ENCODE measurements at places on chromosomes 13 and 19.

DNA sequence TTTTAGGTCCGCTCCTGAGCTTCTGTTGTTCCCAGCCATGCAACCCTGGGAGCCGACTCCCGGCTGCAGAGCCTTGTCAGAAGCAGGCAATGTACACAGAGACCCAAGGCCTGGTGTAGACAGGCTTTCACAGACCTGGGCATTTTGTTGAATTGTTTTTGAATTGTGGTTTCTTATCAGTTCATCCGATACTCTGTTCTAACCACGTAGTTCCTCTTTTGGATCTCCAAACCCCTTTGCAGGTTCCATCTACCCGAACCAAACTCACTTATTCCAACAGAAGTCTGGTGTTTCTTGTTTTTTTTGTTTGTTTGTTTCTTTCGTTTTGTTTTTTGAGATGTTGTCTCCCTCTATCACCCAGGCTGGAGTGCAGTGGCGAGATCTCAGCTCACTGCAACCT, 6.3 kb upstream of the NLRP2 start:
- DNase-seq, result no peak
- no peaks in the 10 kb centered on the region for H3K27me3 ChIP-seq
- H3K4me1 ChIP-seq, result peaks cover 5% of the 10 kb centered on the region
- no peak overlapping the region for H3K4me3 ChIP-seq
- H3K27ac ChIP-seq, result no peak overlapping the region
- no peaks in the 10 kb centered on the region for H3K36me3 ChIP-seq

GRCh38 chr13:91648012-91648411, 249.6 kb downstream of the GPC5 start:
- no peaks in the 10 kb centered on the region for H3K27me3 ChIP-seq
- no peak for DNase-seq
- no peak overlapping the region for H3K4me3 ChIP-seq
- no peaks in the 10 kb centered on the region for H3K4me1 ChIP-seq

DNA sequence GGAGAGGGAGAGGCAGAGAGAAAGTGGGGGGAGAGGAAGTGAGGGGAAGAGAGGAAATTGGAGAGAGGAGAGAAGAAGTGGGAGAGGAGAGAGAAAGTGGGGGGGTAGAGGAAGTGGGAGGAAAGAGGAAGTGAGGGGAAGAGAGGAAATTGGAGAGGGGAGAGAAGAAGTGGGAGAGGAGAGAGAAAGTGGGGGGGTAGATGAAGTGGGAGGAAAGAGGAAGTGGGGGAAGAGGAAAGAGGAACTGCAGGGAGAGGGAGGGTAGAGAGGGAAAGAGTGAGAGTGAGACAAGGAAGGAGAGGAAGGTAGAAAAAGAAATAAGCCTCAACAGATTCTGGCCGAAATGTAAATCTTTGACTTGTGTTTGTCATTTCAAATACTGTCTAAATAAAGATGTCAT, 146.6 kb downstream of the KLF12 start:
- no peak overlapping the region for H3K4me3 ChIP-seq
- peaks cover 55% of the 10 kb centered on the region for H3K4me1 ChIP-seq
- H3K27me3 ChIP-seq, result no peaks in the 10 kb centered on the region

DNA sequence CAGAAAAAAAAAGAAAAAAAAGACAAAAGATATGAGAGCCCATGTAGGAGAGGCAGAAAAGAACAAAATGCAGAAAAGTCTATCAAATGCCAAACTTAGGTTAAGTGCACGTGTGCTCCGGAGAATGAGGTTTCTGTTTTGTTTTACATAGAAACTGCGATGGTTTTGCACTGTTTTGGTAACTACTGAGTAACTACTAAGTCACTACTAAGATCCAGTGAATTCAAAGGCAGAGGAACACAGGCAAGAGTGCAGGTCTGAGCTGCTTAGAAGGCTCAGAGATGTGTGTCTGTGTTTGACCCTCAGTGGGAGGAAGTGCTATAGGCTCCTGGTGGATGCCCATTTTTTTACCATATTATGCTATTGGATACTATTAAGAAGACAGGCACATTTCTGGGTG, 299.3 kb downstream of the NDFIP2 start:
- no peaks in the 10 kb centered on the region for H3K27me3 ChIP-seq
- H3K4me3 ChIP-seq, result no peak overlapping the region
- H3K27ac ChIP-seq, result no peak overlapping the region
- DNase-seq, result no peak

DNA sequence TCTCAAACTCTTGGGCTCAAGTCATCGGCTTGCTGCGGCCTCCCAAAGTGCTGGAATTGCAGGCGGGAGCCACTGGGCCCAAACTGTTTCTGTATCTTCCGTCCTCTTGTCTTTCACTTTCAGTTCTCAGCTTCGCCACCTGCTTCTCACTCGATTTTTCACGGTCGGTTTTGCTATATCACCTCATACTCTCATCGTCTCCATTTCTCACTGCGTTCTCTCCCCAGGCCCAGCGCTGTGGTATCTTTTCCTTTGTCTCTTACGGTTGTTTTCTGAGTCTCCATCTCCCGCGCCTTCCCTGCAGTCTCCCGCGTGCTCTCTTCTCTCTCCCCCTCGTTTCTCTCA, 14.9 kb downstream of the SSC5D start:
- DNase-seq, result no peak
- H3K27ac ChIP-seq, result peak overlapping the region; percentile 82
- peaks cover 16% of the 10 kb centered on the region for H3K36me3 ChIP-seq
- peaks cover 13% of the 10 kb centered on the region for H3K4me1 ChIP-seq

DNA sequence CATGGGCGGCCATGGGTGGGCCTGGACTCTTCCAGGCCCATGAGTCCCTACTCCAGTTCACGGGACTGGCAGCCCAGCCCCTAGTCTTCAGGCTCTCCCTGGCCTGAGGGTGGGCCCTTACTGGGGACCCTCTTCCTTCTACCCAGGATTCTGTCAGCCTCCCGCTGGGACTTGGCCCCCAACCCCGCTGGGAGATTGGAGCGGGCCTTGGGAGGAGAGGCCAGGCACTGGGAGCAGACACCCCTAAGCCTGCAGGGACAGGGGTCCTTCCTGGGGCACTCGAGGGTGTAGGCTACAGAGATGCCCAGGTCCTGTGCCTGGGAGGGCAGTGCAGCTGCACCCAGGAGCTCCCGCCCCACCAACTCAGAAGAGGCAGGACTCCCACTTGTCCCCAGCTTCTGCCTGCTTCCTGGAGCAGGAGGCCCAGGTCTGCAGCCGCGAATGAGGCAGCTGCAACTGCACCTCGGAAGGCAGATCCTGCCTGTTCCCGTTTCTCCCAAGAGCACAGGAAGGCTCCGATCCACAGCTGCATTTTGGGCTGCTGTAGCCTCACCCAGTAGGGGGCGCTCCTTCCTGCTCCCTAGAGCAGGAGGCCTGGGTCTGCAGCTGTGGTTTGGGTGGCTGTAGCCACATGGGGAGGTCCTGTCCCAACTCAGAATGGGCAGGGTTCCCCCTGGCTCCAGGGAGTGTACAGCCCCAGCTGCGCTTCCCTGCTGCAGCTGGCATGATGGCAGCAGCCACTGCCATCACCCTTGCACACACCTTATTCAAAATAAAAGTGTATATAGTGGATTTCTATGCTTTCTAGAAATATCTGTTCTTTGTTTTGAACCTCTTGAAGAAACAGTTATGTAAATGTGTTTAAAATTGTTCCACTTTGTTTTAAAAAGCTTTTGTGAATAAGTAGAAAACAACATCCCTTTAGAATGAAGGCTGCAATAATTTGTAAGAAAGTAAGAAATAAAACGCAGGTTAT, 46.8 kb downstream of the TEX26 start:
- H3K4me3 ChIP-seq, result no peak overlapping the region
- H3K36me3 ChIP-seq, result no peaks in the 10 kb centered on the region
- H3K4me1 ChIP-seq, result no peaks in the 10 kb centered on the region
- DNase-seq, result no peak

- peaks cover 16% of the 10 kb centered on the region for H3K4me1 ChIP-seq
- DNase-seq, result no peak
- peaks cover 4% of the 10 kb centered on the region for H3K36me3 ChIP-seq
- H3K27me3 ChIP-seq, result no peaks in the 10 kb centered on the region
- peak overlapping the region; percentile 29 for H3K27ac ChIP-seq
- H3K4me3 ChIP-seq, result no peak overlapping the region
These were observed 4.5 kb downstream of the MCF2L start for GRCh38 chr13:112973577-112973951.

Data from central memory CD8-positive, alpha-beta T cell (primary cell).